ENCODE measurements at places on chromosomes 12 and 14. TPM values are rescaled to one million over a fixed set of nuclear protein-coding genes. Genes with fewer than 3 reads are reported as not detected.
A peak's percentile ranks its signal among the peaks of the same experiment; 100 is the strongest.

VASH1 gene
- total RNA-seq: 18.4 TPM

GRCh38 chr12:117370588-117370987, 9.2 kb upstream of the NOS1 start:
- DNase-seq: no peak

TSPAN19 gene
- total RNA-seq: not detected

- DNase-seq: no peak
These were observed 2.2 kb downstream of the BAZ1A start for GRCh38 chr14:34872822-34873588.

- DNase-seq: no peak
These were observed 46.6 kb upstream of the PAPOLA start for GRCh38 chr14:96455588-96455987.

WIF1 gene
- 0.81 TPM for total RNA-seq

GRCh38 chr12:65585648-65586602, 238.4 kb upstream of the HMGA2 start:
- DNase-seq: no peak

SPTB gene
- total RNA-seq: 3.1 TPM

- DNase-seq: no peak
These were observed 12.3 kb downstream of the TMEM117 start for GRCh38 chr12:43848226-43848507.

- DNase-seq: peak; percentile 65
These were observed 129.7 kb upstream of the PLEKHG7 start for GRCh38 chr12:92573104-92573503.

DNA sequence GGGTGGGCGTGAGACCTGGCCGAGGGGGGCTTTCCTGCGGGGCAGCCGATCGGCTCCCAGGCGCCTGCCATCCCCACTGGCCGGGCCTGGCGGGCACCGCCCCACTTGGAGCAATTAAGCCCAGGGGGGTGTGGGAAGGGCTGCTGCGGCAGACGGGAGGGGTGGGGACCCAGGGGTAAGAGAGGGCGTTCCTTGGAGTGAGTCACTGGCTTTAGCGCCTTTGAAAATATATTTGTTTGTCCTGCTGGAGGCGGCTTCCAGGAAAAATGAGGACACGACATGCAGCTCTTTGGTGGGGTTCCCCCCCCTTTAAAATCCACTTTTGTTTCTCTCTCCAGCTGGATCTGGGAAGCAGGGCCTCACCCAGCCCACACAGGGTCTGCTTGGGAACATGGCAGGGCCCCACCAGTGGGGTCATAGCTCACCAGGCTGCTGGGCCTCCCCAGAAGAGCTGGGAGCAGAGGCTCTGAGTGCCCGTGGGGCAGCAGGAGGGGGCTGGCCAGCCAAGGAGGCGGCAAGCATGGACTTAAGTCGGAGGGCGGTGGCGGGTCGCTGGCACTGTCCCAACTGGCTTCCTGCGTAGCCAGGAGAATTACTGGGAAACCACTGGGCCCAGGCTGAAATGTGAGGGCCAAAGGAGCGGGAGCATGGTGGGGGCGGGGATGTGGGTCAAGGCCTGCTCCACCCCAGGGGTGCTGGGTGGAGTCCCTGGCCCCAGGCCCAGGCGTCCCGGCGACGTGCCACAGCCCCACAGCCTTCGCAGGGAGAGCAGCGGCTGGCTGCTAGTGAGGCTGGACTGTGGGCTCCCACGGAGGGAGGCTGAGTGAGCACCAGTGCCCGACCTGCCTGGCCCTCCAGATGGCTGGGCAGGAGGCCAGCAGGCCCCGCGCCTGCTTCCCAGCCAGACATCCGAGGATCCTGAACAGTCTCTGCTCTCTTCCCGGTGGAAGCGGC, 128.0 kb downstream of the RFLNA start:
- DNase-seq: peak; percentile 80
